ENCODE measurements at places on chromosomes 3 and 15.

- DNase-seq = peak; percentile 52
Measured at GRCh38 chr3:52533623-52534280, at the start of gene NT5DC2. NT5DC2 (minus strand) TSS chr3:52533857; CDS start chr3:52533737, 120 bp downstream.

DNA sequence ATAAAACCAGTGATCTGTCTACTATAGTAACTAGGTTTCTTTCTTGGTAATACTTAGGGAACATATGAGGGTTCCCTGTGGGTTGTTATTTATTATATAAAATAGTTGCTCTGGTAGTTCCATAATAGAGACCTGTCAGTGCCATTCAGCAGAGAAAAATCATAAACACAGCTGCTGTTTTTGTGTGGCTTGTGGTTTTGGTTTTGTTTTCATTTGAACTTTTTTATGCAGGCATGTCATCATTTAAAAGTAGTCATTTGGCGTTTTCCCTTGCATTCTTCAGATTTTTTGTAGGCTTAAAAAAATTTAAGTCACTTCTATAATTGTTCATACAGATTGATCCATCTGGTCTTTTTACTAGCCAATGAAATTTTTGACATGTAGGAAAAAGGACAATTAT, 47.9 kb downstream of the PIK3CA start:
- no peak for DNase-seq

DNA sequence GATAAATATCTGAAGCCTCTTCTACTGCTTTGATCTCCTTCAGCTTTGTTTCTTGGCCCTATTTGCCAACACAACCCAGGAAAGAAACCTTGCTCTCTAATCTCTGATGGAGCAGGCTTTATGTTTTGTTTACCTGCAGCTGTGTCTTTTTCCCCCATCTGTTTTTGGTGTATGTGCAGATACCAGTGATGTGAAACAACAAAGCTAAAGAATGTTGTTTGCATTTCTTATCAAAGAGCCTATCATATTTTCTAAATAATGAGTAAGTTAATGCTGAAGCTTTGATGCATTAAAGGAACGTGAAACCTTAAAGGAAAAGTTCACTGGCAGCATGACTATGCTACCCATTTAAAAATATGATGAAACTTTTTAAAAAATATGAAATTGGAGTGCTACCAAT, 238.4 kb downstream of the NEK10 start:
- no peak for DNase-seq

- DNase-seq = peak; percentile 71
Measured at GRCh38 chr3:186783731-186784515, 546 bp downstream of the EIF4A2 start.

- DNase-seq = no peak
Measured at GRCh38 chr3:152404976-152405375, 136.2 kb downstream of the MBNL1 start.

- peak; percentile 84 for DNase-seq
Measured at GRCh38 chr3:50272911-50273688, 4.2 kb downstream of the SEMA3B start.

DNA sequence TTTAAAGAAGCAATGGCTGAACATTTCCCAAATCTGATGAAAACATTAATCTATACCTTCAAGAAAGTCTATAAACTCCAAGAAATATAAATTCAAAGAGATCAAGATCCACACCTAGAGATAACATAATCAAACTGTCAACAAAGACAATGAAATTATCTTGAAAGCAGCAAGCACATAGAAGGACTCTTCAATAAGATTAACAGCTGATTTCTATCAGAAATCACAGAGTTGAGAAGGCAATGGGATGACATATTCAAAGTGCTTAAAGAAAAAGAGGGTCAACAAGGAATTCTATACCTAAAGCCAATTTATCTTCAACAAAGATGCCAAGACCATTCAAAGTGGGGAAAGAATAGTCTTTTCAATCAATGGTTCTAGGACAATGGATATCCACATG, 41.1 kb upstream of the LAMP3 start:
- DNase-seq = no peak

DNA sequence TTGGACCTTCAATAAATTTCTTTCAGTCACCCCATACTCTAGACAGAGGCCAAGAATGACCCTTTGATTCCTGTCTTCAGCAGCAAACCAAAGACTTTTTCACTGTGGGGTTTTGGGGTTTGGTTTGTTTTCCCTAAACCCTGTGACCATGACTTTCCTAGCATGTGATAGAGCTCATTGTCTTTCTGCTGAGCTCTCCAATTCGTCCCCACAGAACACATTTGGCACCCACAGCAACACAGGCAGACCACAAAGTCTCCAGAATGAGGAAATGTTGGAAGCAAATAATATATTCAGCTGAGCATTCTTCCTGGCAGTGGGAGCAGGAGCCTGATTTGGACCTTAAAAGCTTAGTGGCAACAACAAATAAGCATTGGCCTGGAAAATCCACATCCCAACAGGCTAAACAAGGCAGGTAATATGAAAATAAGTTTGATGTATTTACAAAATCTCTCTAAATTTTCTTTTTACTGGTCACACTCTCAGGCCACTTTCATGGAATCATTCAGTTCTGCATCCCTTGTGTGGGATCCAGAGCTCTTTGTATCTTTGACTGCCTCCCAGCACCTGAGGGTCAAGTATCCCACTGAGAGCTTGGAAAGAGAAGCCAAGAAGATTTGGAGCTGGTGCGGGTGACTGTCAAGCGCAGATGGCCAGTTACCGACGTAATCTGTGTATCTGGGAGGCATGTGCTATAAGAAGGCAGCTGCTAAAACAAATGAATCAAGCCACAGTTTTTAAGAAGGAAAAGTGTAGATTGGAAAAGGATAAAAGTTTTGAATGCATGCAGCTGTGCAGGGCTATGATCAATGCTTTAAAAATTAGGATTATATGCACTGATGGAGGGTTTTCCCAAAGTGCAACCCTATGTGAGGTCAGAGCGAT, 36.5 kb upstream of the CPB1 start:
- DNase-seq = no peak

Measured in activated CD8-positive, alpha-beta memory T cell treated with anti-CD3 and anti-CD28 coated beads for 1 hour (primary cell).